Cortex of kidney (tissue), 1 donor: ENCODE measurements at places on chromosomes 2 and 18.

DNA sequence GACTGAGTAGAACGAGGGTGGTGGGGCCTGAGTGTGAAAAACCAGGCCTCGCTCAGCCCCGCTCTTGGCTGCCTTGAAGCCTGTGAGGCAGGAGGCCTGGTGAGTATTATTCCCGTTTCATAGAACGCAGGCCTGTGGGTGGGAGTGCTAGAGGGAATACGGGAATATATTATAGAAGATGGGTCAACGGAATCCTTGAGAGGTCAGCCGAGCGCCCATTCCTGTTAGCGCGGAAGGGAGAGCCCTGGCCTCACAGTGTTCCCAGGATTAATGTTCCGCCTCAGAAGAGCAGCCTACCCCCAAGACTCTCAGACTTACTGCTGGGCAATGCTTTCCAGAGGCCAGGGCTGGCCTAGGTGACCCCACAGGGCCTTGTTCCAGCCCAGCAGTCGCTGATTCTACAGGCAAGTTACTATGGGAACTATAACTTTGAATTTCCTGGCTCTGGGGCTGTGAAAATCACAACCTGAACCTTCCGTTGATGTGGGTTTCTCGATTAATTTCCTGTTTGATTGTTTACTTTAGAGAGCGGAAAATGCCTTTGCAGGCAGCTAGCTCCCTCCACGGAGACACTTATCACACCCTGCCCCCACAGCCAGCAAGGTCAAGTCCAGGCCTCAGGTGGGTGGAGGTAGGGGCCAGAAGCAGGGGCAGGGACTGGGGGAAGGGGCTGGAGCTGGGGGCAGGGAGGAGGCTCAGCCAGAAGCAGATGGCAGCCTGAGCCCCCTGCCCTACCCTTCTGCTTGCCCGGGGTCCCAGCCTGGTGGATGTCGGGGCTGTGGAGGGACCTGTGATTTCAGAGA, 108.3 kb downstream of the SMAD7 start:
- no peak for DNase-seq

GRCh38 chr18:49967171-49967570, 153.8 kb upstream of the ACAA2 start:
- no peak for DNase-seq

GRCh38 chr2:109433926-109434325, 179.8 kb downstream of the SEPTIN10 start:
- no peak for DNase-seq

GRCh38 chr2:226030369-226030768, 630.9 kb downstream of the NYAP2 start:
- DNase-seq, result no peak

GRCh38 chr2:233945146-233945545, 28.0 kb downstream of the TRPM8 start:
- DNase-seq, result no peak

- no peak for DNase-seq
These were observed 84.2 kb downstream of the LRRFIP1 start for GRCh38 chr2:237711458-237712150.

- no peak for DNase-seq
These were observed 59.1 kb downstream of the NYAP2 start for GRCh38 chr2:225458431-225459117.
